Fibroblast of lung (primary cell): ENCODE measurements at places on chromosomes 4 and X. TPM values are rescaled to one million over a fixed set of nuclear protein-coding genes. Genes with fewer than 3 reads are reported as not detected.

GRCh38 chr4:169404960-169405359 lies 134.2 kb upstream of the SH3RF1 start:
- DNase-seq = no peak

- no peak for DNase-seq
Observed at GRCh38 chr4:145490361-145490760, 8.7 kb downstream of the SMAD1 start.

GRCh38 chr4:158371158-158371557 lies 150.5 kb upstream of the RXFP1 start:
- DNase-seq = peak; percentile 55

GRCh38 chrX:97743014-97743413 lies 859.3 kb downstream of the RPA4 start:
- DNase-seq = no peak

- no peak for DNase-seq
Observed at GRCh38 chrX:13000301-13000811, 25.4 kb downstream of the TMSB4X start.

GRCh38 chrX:17860811-17861488 lies at the start of gene RAI2:
TSS of gene RAI2 (minus strand) at chrX:17861298. CDS start at chrX:17802010, 59,288 bp downstream.
- DNase-seq = no peak

The ADGRG4 gene
- 0.03 TPM in 1 of 2 replicates, not detected in the other for polyA plus RNA-seq

The OCRL gene
- polyA plus RNA-seq = 28.7 and 32.1 TPM in 2 replicates

The CORIN gene
- polyA plus RNA-seq = 4.2 and 22.2 TPM in 2 replicates

The CLDN34 gene
- polyA plus RNA-seq = not detected in 2 replicates

The CT55 gene
- polyA plus RNA-seq = not detected in 2 replicates
